ENCODE measurements at places on chromosomes 1 and 21. TPM values are rescaled to one million over a fixed set of nuclear protein-coding genes. Genes with fewer than 3 reads are reported as not detected.

DNA sequence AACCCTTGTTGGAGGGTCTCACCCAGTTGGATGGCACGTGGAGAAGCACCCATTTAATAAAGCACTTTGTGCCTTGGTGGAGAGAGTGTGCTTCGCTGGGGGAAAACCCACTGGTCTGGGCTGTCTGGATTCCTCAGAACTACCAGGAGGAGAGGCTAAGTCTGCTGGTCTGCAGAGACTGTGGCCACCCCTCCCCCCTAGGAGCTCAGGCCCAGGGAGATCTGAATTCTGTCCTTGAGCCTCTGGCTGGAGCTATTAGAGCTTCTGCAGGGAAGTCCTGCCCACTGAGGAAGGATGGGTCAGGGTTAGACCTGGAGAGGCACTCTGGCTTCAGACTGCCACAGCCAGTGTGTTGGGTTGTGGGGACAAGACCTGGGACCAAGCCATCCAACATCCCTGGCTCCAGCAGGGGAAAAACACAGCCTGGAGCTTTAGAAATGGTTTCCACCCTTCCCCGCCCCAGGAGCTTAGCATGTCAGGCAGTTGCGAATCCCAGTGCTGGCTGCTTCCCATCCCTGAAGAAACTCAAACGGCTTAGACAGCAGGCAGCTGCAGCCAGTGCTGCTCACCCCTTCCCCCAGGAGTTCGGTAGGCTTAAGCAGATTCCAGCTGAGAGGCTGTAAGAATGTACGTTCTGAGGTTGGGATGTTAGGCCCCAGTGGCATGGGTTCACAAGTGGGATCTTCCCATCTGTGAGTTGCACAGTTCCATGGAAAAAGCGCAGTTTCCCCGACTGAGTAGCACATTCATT is 288.3 kb downstream of the TGFB2 start:
- no peak for DNase-seq
- H3K4me3 ChIP-seq: no peak overlapping the region
- no peaks in the 10 kb centered on the region for H3K4me1 ChIP-seq
- no peaks in the 10 kb centered on the region for H3K27me3 ChIP-seq

Gene TBX15
- total RNA-seq: not detected

DNA sequence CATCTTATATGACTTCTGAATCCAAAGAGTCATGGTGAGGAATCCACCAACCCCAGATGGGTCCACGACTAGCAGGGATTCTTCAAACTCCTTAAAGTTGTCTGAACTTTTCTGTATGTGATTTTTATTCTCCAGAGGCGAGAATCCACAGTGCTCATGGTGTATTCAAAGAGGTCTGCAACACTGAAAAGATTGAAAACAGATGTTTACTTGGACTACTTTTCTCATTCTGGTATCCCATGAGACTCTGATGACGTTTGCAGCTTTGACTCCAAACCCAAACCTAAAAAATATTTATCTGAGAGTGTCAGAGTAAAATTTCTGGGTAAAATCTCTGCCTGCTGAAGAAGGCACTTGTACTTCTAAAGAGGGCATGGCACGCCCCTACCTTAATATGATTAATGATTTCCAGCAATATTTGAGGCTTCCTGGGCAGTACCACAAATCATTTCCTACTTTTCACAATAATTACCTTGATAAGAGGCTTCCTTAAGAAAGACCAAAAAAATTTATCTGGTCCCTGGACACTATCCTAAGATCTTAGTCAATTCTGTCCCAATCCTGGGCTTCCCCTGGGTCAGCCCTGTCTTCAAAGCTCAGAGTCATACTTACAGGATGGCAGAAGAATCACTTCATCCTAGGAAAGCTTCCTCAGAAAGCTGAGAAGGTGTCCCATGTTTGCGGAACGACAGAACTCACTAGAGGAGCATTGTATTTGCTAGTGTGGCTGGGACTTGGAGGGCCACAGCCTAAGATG is 76.5 kb upstream of the MAP10 start:
- no peaks in the 10 kb centered on the region for H3K36me3 ChIP-seq
- DNase-seq: no peak
- H3K4me3 ChIP-seq: no peak overlapping the region

DNA sequence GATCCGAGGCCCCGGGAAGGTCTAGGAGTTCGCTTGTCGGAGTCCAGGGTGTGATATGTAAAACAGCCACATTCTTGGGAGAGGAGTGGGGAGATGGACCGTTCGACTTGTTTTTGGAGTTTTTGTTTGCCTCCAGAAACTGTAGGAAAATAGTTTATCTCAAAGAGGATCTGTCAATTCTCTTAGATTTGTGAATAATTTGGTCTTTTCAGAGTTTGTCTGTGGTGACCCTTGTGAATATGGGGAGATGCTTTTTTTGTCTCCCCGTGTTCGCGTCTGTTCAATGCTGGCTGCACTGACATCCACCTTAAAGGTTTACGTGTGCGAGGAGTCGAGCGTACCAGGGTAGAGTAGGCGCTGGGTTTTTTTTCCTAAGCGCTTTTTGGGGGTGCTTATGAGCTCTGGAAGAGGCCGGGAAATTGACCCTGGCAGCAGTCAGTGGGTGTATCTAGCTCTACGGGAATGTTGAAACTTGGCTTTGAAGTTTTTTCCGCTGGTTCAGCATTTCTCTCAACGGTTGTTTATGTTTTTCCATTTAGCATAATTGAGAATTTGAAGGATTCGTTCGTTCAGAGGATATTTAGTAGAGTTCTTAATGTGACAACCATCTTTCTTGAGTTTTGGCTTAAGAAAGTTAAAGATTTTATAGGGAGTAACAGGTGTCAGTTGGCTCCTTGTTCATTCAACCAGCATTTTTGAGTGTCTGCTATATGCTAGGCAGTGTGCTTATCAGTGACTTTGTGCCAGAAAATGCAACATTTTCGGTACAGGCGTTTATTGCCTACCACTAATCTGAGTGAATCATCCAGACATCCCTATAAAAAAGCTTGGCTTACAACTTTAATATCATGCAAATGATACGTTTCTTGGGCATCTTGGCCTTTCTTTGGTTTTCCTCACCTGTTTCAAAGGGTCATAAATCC is 1.2 kb downstream of the SZRD1 start:
- peak overlapping the region; percentile 85 for H3K4me3 ChIP-seq
- DNase-seq: no peak
- H3K4me1 ChIP-seq: peaks cover 53% of the 10 kb centered on the region
- no peaks in the 10 kb centered on the region for H3K27me3 ChIP-seq
- no peaks in the 10 kb centered on the region for H3K36me3 ChIP-seq

DNA sequence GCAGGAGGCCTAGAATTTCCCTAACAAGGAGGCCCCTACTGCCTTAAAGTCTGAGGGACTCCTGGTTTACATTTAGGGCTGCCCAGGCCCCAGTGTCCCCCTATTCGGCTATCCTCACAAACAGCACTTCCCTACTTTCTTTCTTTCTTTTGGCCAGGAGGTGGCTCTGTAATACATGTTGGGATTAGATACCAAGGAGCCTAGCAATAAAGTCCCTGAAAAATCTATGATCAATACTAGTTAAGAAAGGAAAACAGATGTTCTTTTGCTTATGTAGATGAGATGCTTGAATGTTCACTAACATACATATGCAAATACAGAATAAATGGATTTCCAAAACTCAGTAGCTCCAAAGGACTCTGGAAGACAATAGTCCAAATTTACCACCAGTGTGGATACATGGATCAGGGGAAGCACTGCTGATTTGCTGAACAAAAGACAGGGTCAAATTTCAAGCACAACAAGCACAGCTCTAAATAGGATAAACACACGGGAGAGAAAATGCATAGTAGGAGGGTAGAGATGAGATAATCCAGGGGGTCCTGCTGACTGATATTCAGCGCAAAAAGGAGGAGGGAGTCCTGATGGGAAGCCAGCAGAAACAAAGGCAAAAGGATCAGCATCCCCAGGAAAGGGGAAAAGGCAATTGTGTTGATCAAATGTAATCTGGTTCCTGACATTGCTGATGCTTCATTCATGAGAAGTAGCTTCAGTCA is 240.0 kb downstream of the NUF2 start:
- no peak for DNase-seq
- H3K27ac ChIP-seq: no peak overlapping the region

DNA sequence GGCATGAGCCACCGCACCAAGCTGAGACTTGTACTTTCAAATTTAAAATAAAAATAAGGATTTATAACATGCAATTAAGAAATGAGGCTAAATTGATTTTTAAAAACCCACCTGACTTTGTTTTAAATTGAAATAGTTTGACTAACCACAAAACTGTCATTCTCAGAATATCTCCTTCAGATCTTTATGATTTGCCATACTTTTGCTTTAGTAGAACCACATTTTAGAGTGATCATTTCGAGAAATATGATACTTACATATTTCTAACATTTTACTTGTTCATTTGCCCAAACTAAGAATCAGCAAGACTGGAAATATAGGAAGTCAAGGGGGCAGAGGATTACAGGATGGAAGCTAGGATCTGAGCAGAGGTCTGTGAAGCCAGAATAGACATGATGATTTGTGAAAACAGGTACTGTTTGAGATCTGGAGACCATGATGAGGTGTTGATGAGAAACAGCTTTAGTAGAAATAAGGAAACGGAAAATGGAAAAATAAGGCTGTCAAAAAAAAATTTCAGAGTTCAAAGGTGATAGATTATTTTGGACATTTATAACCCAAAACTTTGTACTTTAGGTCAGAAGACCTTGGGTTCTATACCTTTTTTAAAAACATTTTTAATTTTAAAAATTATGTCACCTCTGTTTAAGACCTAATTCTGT is 44.8 kb downstream of the GIPC2 start:
- no peaks in the 10 kb centered on the region for H3K4me1 ChIP-seq
- H3K36me3 ChIP-seq: no peaks in the 10 kb centered on the region
- no peaks in the 10 kb centered on the region for H3K27me3 ChIP-seq

- no peak overlapping the region for H3K4me3 ChIP-seq
- H3K4me1 ChIP-seq: no peaks in the 10 kb centered on the region
- DNase-seq: no peak
- no peaks in the 10 kb centered on the region for H3K36me3 ChIP-seq
These were observed 18.6 kb upstream of the DMRTB1 start for GRCh38 chr1:53440633-53441032.

DNA sequence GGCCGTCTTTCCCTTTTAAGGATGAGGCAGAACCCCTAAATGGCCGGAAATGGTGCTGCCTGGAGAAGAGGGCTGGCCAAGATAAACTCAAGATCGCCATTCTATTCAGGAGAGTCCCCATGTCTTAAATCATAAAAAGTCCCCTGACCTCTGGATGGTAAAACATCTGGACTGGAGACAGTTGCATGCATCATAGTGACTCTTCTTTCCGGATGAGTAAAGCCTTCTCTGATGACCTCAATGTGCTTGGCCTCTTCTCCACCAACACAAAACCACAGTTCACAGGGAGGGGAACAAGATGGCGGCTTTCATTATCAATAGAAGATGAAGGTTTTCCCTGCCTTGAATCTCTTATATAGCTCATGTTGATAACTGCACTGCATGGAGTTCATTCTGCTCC is 27.5 kb upstream of the H6PD start:
- no peak for DNase-seq
- H3K4me3 ChIP-seq: no peak overlapping the region
- H3K27me3 ChIP-seq: peaks cover 26% of the 10 kb centered on the region
- no peaks in the 10 kb centered on the region for H3K36me3 ChIP-seq
- H3K4me1 ChIP-seq: peaks cover 19% of the 10 kb centered on the region
- H3K27ac ChIP-seq: no peak overlapping the region

Gene AIM2
- total RNA-seq: 8.1 TPM

DNA sequence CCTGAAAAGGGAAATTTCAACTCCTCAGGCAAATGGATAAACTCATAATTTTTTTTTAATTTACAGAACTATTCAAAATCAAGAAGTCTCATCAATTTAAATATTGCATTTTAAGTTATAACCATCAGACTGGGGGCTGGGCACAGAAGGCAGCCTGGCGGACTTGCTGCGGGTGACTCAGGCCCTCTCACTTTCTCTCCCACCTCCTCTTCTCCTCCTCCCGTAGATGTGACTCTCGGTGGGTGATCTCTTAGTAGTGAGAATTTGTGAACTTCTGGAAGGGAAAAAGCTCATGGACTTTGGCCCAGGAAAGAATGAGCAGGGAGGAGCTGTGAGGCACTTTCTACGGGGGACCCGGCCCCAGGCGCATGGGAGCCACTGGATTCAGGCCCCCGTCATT is 32.9 kb downstream of the CLIC6 start:
- no peaks in the 10 kb centered on the region for H3K36me3 ChIP-seq
- H3K4me1 ChIP-seq: no peaks in the 10 kb centered on the region
- H3K4me3 ChIP-seq: no peak overlapping the region
- DNase-seq: no peak
- H3K27me3 ChIP-seq: no peaks in the 10 kb centered on the region

DNA sequence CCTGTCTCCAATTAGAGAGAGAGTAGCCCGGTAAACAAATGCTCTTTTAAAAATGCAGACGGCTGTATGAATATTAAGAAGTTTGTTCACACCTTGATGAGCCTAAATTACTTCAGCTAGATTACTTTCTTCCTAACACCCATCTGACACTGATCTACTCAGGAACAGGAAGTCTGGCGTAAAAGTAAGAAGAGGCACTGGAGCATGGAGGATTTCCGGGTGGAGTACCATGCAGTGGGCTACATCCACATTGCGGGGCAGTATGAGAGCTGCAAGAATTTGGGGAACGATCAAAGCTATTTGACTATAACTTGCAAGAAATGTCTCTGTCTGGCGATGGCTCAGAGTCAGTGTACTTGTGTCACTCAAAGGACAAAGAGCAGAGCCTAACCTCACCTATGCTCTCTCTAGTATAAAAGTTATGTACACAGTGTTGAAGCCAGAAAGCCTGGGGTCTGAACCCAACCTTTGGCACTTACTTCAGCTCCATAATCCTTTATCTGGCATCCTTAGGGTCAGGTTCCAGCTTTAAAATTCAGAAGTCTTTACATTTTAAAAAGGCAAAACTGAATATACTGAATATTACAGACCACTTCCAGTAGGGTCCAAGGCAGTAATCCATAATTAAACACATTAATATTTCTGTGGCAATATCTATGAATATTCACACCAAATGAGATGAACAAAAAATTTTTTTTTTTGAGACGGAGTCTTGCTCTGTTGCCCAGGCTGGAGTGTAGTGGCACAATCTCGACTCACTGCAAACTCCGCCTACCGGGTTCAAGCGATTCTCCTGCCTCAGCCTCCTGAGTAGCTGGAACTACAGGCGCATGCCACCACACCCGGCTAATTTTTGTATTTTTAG is 7.9 kb upstream of the GNPAT start:
- DNase-seq: no peak
- no peak overlapping the region for H3K27ac ChIP-seq
- H3K27me3 ChIP-seq: no peaks in the 10 kb centered on the region
- H3K4me3 ChIP-seq: no peak overlapping the region
- peaks cover 33% of the 10 kb centered on the region for H3K4me1 ChIP-seq

DNA sequence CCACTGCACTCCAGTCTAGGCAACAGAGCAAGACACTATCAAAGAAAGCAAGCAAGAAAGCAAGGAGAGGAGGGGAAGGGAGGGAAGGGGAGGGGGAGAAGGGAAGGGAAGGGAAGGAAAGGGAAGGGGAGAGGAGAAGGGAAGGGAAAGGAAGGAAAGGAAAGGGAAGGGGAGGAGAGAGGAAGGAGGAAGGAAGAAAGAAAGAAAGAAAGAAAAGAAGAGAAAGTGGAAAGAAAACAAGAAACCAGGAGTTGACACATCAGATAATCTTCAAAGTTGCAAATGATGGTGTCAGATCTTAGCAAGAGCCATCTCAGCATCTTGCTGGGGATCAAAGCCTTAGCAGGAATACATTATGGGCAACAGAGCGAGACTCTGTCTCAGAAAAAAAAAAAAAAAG is 14.9 kb upstream of the CDA start:
- H3K36me3 ChIP-seq: no peaks in the 10 kb centered on the region
- DNase-seq: no peak
- H3K4me3 ChIP-seq: no peak overlapping the region
- H3K27me3 ChIP-seq: no peaks in the 10 kb centered on the region
- no peak overlapping the region for H3K27ac ChIP-seq
- H3K4me1 ChIP-seq: no peaks in the 10 kb centered on the region

Gene CFHR2
- total RNA-seq: not detected

Data from CD4-positive, alpha-beta memory T cell (primary cell).